ENCODE measurements at places on chromosomes 11 and 22. TPM values are rescaled to one million over a fixed set of nuclear protein-coding genes. Genes with fewer than 3 reads are reported as not detected.

GRCh38 chr11:34345991-34346480 is 11.8 kb downstream of the ABTB2 start:
- DNase-seq: no peak

- DNase-seq: peak; percentile 58
Measured at GRCh38 chr22:32745251-32745995, 56.1 kb upstream of the TIMP3 start.

DNA sequence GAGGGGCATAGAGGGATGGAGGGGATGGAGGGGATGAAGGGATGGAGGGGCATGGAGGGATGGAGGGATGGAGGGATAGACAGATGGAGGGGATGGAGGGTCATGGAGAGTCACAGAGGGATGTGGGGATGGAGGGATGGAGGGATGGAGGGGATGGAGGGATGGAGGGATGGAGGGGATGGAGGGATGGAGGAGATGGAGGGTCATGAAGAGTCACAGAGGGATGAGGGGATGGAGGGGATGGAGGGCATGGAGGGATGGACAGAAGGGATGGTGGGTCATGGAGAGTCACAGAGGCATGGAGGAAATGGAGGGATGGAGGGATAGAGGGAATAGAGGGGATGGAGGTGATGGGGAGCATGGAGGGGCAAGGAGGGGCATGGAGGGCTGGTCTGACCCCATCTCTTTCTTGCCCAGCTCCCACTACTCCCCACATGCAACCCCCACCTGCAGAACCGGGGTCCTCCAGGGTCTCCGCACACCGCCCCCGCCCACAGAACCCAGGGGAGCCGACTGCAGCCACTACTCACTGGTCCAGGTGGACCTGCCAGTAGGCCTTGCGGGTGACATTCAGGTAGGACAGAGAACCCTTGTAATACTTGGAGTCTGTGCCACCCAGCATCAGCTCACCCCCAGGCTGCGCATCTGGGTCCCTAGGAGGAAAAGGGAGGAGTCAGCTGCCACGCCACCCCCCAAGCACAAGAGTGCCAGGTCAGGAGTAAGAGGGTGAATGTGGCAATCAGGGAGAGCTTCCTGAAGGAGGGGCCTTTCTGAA is 4.2 kb upstream of the IFITM10 start:
- DNase-seq: no peak

- no peak for DNase-seq
Measured at GRCh38 chr11:46445920-46446771, 54.6 kb upstream of the CHRM4 start.

DNA sequence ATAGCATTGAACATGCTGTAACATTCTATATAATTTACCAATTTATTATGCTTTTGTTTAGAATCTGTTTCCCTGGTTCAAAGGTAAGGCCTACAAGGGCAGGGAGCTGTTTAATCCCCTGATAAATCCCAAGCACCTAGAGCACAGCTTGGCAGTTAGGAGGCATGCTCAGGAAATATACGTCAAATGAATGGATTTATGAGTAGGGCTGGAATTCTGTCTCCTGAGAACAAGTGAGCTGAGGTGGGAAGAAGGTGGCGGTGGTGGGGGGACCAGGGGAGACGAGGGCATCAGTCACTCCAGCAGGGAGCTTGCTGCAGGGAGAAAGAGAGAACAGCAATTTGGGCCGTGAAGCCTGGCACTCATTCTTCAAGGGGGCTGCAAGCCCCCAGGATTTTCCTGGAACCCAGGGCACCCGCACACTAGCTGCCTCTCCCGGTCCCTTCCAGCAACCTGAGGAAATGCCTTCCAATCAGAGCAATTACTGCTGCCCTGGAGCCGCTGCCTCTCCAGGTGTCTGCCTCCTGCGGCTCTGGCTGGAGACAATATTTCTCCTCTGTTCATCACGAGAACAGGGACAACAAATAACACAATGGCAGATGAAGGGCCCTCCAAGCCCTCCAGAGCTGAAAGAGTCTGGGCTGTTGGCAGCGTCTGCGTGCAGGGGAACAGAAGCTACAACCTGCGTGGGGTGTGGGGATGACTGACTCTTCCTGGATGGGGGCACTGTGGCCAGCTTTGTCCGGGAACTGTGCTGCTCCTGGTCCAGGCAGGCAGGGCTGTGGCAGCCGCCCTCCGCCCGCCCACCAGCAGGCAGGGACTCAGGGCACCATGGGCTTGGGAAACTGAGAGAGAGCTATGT is 233.4 kb downstream of the ST3GAL4 start:
- no peak for DNase-seq

GRCh38 chr22:38148245-38148644 is 33.4 kb downstream of the PLA2G6 start:
- DNase-seq: peak; percentile 72

- no peak for DNase-seq
Measured at GRCh38 chr11:119376197-119376847, 5.2 kb downstream of the USP2 start.

DNA sequence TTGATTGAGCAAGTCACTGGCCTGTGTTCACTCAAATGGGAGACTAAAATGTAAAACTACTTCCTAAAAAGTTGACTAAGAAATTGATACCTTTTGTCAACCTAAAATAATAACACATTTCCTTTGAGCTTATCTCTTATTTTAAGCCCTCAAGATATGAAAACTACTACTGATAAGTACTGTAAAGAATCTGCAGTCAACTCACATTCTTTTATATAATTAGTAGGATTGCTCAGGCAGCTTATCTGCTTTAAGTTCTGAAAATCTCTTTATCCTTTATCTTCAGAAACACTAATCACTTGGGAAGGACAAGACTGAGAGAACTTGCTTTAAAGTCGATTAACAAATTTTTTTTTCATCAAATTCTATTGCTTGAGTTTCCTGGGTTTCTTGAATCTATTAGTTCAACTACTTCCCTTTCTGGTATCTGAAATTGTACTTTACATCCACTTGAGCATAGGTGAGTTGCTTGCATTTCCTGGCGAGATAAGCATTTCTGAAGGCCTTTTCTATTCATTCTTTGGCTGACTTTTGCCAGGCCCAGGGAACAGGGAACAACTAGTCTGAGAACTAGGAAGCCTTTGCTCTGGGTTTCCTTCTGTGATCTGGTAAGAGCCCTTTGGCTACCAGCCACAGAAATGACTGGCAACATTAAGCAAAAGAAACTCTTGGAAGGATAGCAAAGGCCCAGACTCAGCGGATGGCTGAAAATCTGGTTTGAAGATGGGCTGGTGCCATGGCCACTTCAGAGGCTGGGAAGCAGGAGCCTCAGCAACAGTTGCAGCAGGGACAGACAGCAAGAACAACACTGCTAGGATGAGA is 19.3 kb upstream of the CSRP3 start:
- no peak for DNase-seq

- no peak for DNase-seq
Measured at GRCh38 chr11:28962502-28962901, 854.3 kb downstream of the METTL15 start.

- DNase-seq: peak; percentile 83
Measured at GRCh38 chr11:130782361-130783222, 133.7 kb downstream of the SNX19 start.

DNA sequence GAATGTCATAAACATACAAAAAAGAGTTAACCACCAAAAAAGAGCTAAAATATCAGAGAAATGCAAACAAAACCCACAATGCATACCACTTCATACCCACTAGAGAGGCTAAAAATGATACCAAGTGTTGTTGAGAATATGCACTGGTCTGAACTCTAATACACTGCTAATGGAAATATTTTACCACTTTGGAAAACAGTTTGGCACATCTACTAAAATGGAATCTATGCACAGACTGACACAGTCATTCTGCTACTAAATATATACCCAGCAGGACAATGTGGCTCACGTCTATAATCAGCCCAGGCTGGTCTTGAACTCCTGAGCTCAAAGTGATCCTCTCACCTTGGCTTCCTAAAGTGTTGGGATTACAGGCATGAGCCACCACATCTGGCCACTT is 18.0 kb downstream of the MAPK1 start:
- no peak for DNase-seq

- DNase-seq: no peak
Measured at GRCh38 chr22:46295277-46295971, 1.2 kb upstream of the GTSE1 start.

DNA sequence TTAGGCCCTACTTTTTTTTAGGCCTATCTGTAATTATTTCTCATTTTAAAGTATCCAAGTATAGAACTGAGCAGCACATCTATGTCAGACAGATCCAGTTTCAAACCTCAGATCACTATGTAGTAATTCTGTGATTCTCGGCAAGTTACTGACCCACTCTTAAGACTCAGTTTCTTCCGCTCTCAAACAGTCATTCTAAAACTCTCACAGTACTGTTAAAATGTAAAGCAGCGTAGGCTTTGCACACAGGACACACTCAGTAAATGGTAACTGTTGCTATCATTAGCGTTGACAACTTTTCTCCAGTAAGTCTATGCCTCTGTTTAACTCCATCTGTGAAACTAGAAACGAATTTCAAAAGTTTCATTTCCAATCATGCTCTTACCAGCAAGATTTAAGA is 277.1 kb downstream of the TTC28 start:
- no peak for DNase-seq

- no peak for DNase-seq
Measured at GRCh38 chr22:50247748-50248147, 2.9 kb upstream of the TUBGCP6 start.

GRCh38 chr22:38462960-38463784 is 4.7 kb upstream of the KDELR3 start:
- no peak for DNase-seq

- no peak for DNase-seq
Measured at GRCh38 chr11:70478166-70478890, 80.0 kb downstream of the CTTN start.

- DNase-seq: peak; percentile 7
Measured at GRCh38 chr11:43687120-43687791, 6.7 kb downstream of the HSD17B12 start.

- no peak for DNase-seq
Measured at GRCh38 chr11:69416762-69417698, 64.4 kb upstream of the LINC01488 start.

- DNase-seq: no peak
Measured at GRCh38 chr11:117900121-117900648, 23.7 kb upstream of the FXYD6 start.

DNA sequence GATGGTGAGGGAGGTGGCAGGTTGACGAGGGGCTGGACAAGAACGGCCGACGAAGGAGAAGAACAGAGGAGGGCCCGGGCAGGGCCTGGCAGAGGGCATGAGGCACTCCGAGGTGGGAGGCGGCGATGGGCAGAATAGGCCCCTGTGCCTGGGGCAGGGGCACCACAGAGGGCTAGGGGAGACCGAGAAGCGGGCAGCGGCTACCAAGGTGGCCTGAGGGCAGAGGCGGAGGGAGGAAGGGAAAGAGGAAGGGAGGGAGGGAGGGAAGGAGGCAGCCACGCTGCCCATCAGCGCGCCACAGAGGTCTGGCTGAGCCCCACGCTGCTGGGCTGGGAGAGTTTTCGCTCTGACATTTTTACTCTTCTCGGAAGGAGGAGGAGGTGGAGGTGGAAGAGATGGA is 11.3 kb downstream of the LSP1 start:
- peak; percentile 80 for DNase-seq

DNA sequence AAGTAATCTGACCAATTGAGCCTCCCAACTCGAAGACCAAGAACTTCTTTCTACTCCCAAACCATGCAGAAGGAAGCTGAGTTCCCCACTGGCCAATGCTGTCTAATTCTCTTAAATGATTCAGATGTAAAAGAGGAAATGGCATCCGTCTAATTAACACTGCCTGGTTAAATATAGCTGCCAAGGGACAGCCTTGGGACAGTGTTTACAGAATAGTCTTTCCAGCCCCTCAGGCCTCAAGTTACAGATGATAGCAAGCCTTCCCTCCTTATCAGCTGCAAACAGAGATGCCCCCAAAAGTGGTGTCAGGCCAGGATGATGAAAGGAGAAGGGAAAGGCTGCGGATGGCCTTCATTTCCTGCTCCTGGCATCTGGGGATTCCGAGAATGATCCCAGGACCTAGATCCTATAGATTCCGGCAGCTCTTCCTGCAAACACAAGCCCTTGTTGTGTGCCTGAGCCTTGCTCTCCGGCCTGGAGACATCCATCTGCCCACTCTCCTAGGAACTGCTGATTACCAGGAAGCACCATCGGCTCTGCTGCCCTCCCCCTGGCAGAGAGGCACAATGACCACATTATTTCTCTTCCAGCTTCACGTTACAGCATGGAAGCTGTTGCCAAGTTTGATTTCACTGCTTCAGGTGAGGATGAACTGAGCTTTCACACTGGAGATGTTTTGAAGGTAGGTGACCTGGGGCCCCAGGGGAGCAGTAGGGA is 13.5 kb upstream of the TMA7B start:
- no peak for DNase-seq

- DNase-seq: peak; percentile 50
Measured at GRCh38 chr11:108853864-108854263, 189.0 kb downstream of the DDX10 start.

- peak; percentile 85 for DNase-seq
Measured at GRCh38 chr22:32661296-32661695, 140.2 kb upstream of the TIMP3 start.

DNA sequence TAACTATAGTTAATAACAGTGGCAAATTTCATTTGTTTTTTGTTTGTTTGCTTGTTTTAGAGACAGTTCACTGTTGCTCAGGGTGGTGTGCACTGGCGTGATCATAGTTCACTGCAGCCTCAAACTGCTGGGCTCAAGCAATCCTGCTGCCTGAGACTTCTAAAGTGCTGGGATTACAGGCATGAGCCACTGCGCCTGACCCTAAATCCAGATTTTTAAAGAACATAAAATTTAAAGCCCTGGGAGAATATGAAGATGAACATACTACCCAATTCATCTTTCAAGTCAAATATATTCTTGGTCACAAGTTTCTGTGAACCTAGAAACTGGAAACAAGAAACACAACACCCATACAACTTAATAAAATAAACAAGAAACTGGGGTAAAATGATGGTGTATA is 28.1 kb downstream of the RRAS2 start:
- DNase-seq: no peak

DNA sequence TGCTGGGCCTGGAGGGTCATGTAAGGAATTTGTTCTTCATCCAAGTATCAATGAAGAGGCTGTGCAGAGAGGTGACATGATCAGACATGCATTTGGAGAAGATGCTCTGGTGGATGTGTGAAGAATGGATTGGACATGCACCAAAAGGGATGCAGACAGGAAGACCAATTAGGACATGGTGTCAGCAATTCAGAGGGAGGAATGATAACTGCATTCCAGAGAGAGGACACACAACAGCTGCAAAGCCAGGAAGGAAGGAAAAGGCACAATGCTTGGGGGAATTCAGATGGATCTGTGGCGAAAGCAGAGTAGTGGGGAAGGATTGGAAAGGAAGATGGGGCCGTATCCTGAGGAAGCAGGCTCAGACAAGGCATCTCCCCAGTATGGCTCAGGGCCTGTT is 5.2 kb upstream of the ARRB1 start:
- DNase-seq: no peak

GRCh38 chr11:117830072-117830471 is 5.5 kb upstream of the FXYD2 start:
- no peak for DNase-seq

APLNR gene
- not detected for total RNA-seq

SLC7A4 gene
- not detected for total RNA-seq

ACRV1 gene
- total RNA-seq: not detected

SCGB1C1 gene
- total RNA-seq: not detected

MYOD1 gene
- 0.05 TPM for total RNA-seq

FRMD8 gene
- 42.6 TPM for total RNA-seq

ESAM gene
- 0.74 TPM for total RNA-seq

IFT27 gene
- 19.7 TPM for total RNA-seq

Data from M059J (cell line).